ENCODE measurements at places on chromosomes 2 and 18.

DNA sequence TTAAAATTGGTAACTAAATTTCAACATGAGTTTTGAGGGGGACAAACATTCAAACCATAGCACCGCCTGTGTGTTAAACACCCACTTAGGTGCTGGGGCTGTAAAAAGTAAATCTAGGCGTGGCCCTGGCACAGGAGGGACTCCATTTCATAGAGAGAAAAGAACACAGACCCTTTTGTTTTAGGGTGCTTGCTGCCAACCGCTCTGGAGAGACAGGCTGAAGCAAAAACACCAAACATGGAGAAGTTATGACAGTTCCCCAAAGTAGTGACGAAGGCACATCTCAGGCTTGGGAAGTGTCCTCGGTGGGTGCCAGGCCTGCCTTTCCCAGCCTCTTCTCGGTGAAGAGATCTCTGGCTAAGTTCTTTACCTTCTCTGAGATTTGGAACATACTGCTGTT lies 5.1 kb downstream of the ACTG2 start:
- no peak for DNase-seq

DNA sequence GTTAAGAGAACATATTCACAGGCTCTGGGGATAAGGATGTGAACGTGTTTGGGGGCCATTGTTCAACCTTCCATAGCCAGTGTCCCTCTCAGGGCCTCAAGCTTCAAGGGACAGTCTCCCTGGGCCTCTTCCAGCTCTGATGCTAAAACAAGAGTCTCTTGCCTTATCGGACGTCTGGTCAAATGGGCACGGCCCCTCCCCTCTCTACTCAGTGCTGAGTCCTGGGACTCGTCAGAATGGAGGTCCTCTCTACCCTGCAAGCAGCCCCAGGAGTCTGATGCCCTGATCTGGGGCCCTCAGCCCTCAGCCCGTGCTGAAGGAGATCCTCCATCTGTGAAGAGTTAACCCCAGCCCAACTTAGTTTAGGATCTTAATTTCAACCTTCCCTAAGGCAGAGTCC lies 198.2 kb downstream of the ZFP36L2 start:
- DNase-seq, result no peak

- DNase-seq, result no peak
These were observed 32.2 kb upstream of the TEX51 start for GRCh38 chr2:126866451-126866850.

DNA sequence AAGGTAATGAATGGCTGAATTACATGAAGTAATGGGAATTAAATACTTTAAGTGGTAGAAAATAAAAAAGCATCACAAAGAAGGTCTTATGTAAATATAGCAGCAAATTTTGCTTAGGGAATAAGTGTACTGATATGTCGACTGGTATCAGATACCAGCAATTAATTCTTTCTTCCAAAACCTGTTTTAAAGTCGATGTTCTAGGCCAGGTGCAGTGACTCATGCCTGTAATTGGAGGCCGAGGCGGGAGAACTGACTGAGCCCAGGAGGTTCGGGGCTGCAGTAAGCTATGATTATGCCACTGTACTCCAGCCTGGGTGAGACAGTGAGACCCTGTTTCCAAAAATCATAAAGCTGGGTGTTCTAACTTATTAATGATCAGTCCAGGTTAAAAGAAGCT lies 30.3 kb downstream of the SP3 start:
- no peak for DNase-seq

DNA sequence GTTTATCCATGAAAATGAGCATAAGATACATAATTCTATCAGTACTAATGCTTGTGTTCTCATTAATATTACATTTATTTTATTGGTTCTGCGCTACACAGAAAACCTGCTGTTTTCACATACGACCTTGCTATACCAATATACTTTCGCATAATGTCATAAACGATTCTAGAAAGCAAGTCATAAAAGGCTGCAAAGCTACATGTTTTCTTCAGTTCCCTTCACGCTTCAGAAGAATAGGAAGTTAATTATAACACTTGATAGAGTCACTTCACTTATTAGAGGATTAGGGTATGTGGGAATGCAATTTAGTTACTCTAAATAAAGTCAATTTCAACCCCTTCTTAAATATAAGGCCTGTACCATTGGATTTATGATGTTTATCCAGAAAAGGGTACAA lies 29.0 kb downstream of the PSME4 start:
- no peak for DNase-seq

DNA sequence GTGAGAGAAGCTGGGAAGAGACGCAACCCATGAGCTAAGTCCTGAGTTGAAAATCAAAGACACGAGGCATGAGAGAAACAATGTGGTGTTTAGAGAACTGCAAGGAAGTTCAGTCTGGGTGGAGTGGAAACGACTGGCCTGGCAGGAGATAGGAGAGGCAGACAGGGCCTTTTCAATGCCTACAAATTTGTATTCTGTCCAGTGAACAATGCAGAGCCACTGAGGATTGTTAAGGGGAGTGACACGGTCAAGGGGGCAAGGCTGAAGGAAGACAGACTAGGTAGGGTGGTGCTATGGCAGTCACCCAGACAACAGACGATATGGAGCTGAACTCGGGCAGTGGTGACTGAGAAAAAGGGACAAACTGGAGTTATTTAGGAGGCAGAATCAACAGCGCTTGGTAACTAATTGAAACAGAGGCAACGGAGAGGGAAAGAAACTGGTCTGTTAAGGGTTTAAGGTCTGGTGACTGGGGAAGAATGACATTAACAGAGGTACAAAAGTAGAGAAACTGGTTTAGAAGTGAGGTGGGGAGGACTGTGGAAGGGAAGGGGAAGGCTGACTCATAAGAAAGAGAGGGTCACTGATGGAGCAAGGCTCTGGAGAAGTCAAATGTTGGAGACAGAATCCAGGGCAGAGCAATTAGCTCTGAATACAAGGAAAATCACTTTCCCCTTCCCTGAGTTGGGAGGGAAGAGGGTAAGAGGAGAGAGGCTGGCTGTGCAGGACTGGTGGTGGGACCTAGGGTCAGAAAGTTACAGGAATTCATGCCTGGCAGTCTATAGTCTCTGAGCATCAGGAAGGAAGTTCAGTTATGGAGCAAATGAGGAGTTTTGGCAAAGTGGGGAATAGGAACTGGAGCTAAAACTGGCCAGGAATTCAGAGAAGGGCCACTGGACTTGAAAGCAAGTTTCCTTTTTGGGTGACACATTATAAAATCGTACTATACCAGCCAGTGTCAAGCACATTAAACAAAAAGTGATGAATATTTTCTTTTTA lies 63.4 kb upstream of the CHRNA1 start:
- DNase-seq, result no peak

GRCh38 chr2:41955316-41956043 lies 92.3 kb upstream of the PKDCC start:
- no peak for DNase-seq

- no peak for DNase-seq
These were observed 114.1 kb downstream of the ZNF516 start for GRCh38 chr18:76380791-76381405.

- no peak for DNase-seq
These were observed 32.5 kb upstream of the NT5DC4 start for GRCh38 chr2:112688086-112688880.

DNA sequence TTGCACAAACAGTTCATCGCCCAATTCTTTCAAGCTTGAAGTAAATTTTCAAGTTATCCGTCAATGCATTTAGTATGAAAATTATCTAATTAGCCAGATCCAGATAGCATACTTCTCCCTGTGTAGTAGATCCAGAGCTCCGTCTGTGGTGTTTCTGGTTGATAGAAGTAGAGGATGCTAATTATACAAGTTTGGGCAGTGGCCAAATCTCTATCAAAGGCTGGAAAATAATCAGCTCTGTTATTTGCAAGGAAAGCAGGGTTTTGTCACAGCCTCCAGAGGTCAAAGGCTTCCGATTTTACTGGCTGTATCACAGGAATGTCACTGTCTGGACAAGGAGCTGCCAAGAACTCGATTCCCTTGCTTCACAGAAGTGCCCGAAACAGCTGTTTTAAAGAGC lies 28.6 kb downstream of the LRRC30 start:
- no peak for DNase-seq

GRCh38 chr2:239192456-239192855 lies 208.4 kb downstream of the HDAC4 start:
- DNase-seq, result no peak

DNA sequence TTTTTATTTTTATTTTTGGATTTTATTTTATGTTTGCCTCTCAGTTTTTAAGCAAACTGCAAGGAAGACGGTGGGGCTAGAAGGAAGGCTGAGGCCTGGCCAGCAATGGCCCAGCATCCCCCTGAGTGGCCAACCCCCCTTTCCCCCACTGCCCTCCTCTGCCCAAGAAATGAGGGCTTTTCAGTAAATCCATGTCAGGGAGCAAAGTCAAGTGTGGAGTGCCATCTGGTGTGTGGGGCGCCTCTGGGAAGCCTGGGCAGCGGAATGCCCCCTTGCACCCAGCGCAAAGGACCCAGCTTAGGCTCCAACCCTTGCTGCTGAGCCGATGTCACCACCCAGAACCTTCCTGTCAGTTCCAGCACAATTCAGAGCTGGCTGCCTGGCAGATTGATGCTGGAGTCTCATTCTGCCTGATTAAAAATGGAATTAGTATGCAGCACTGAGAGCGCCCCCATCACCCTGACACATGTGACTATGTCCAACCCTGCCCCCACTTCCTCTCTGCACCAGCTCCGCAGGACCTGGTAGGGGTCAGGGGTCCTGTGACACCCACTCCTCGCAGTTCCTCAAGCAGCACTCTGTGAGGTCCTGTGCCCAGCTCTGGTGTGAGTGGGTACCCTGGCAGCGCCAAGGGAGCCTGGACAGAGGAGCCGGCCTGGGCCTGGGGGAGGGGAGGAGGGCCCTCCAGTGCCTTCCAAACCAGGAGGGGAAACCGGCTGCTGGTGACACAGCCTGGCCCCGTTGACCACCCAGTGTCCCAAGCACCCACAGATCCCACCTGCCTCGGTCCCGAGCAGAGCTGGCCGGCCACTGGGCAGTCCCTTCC lies 9.2 kb upstream of the ALPP start:
- DNase-seq, result no peak

DNA sequence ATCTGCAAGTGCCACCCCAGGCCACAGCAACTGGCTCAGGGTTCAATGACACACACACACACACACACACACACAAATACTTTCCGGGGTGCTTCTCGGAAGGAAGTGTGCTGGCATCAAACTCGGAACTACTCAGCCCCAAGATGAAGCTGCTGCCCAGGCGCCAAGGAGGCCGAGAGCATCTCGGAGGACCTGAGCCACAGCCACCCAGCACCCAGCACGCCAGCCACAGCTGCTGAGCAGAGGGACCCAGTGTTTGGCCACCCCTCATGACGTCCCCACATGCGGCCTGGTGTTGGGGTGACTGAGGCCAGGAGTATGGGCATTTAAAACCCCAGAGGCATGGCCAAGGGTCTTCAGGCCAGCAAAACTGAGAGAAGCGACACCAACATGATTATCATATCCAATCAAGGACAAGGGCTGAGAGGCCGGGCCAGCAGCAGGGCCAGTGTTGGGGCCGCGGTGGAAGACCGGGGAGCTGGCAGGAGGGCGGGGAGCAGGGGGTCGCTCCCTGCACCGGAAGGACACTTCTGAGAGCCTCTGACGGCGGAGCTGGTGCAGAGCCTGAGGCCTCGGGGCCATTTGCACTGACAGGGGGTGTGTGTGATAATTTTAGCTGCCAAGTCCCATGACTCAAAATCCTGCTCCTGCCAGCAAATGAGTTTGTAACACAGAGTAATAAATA lies 61.8 kb downstream of the BIN1 start:
- no peak for DNase-seq

DNA sequence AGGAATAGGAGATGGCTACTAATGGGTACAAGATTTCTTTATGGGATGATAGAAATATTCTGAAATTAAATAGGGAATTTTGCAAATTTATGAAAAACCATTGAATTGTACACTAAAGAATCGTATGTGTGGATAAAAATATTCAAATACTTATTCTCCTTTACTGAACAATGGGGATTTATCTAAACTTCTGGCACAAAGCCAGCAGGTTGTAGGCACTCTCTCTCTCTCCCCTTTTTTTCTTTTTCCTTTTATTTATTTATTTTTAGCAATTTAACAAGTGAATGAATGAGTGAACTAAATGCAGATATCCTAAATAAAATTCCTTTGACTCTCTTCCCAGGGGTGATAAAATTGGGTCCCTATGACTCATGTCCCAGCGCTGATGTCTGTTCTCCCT lies 21.9 kb upstream of the SCYGR2 start:
- no peak for DNase-seq

DNA sequence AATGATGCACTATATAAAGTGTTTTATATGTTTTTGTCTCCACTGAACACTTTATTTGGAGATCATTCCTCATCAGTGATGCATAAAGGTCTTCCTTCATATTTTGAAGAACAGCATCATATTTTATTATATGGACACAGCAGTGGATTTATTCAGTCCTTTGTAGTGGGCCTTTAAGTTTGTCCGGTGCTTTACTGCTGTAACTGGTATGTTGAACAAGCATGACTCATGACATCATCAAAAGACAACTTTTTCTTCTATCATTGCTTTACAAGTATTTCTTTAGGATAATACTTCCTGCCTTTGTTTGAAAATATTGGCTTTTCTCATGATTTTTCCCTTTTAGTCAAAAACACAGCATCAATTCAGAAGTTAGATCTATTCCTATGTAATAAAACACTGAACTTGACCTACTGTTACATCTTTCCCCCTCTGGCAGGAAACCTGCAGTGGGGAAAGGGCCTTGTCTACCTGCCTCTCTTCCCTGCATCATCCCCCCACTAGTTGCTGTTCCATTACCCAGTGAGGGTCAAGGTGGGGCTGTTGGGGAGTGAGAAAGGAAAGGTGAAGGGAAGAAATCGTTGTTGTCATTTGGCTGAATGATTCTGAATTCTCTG lies 241.2 kb downstream of the CYP26B1 start:
- no peak for DNase-seq

DNA sequence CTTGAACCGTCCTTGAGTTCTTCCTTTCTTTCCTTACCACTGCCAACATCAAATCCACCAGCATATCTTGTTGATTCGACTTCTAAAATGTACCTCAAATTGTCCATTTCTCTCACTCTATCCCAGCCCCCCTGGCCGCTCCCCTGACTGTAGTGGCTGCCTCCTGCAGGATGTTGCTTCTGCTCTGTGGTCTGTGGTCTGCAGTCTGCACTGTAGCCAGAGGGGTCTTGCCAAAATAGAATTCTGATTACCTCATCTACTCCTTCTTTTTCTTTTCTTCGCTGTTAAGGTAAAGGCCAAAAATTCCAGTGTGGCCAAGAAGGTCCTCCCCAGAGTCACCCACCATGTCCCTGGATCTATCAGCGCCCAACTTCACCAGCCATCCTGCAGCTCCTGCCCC lies 79.5 kb upstream of the ALPP start:
- DNase-seq, result no peak

Data from H4 (cell line).